ENCODE measurements at places on chromosomes 16 and 17.

DNA sequence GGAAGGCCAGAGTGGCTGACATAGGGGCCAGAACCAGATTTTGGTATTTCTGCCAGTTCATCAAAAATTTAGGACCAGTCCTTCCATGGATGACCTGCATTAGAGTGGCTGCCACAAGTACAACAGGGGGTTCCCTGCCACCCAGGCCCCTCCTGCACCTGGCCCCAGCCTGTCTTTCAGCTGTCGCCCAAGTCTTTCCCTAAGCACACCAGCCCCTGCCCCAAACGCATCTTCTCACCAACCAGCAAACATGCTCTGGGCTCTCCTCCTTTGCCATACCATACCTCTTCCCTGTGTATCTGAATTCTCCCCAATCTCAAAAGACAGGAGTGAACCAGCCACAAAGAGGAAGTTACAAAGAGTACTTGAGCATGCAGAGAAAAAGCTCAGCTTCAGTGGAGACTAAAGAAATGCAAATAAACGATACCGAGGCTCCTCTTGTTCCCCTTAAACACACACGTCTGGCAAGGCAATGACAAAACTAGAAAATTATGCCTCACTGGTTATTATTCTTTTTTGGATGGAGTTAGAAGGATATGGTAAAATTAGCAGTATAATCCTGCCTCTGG lies 130.6 kb downstream of the DYNLRB2 start:
- no peak for DNase-seq

GRCh38 chr17:58504826-58505351 lies 9.5 kb downstream of the MTMR4 start:
- no peak for DNase-seq

DNA sequence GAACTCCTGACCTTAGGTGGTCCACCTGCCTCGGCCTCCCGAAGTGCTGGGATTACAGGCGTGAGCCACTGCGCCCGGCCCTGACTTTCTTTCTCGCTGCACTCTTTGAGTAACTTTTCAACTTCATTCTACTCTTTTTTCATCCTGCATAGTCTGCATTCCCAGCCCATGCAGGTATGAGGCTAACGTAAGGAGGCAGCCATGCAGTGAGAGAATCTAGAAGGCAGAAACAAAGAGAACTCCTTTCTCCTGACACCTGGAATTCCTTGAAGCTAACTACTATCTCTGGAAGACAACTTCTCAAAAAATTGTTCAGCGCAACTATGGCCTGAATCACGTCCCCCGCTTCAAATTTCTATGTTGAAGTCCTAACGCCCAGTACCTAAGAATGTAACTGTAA lies 152.0 kb downstream of the SLC39A11 start:
- DNase-seq: no peak

DNA sequence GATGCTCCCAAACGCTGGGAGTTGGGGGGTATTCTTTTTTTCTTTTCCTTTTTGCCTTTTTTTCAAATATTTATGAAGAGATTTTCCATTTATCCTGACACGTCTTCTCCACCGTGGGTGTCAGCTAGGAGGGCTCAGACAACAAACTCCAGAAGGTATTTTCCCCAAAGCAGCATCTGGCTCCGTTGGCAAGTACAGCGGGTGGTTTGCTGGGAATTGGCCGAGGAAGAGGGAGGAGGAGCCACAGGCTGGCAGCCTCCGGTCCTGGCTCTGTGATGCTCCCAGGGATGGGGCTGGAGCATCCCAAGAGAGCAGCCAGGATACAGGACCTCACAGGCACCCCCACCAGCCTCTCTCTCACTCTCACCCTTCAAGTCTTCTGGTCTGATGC lies 10.9 kb upstream of the CACNG4 start:
- no peak for DNase-seq

DNA sequence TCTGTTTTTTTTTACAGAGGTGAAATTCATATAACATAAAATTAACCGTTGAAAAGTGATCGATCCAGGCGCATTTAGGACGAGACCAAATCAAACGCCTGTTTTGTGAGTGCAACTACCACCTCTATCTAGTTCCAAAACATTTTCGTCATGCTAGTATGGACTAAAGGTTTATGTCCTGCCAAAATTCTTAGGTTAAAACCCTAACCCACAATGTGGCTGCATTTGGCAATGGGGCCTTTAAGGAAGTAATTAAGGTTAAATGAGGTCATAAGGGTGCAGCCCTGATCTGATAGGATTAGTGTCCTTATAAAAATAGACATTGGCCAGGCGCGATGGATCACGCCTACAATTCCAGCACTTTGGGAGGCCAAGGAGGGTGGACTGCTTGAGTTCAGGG lies 32.8 kb upstream of the RCVRN start:
- peak; percentile 76 for DNase-seq

DNA sequence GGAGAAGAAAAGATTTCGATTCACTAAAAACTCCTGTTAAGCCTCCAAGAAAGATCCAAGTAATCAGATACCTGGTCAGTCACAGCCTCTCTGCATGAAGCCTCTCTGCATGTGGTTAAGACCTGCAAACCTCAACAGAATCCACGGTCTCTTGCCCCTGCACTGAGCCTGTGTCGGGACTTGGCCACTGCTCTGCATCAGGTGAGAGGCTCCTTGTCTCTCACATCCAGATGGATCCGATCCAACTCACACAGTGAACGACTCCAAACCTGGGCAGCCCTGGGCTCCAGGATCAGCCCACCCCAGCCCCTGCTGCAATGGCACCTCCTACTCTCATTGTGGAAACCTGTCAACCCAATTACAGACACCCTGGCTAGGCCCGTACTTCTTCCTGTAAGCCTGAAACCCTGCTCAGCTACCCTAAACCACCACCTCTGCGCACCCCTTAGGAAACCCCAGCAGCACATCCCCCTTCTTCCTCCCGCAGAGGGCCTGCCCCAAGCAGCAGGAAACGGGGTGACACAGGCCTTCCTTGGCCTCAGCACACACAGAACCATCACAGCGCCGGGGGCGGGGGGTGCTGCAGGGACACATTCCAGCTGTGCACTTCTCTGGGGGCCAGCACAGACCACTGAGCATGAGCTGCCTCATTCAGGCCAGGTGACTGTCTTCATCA lies 129.5 kb downstream of the ANKRD11 start:
- DNase-seq: no peak

DNA sequence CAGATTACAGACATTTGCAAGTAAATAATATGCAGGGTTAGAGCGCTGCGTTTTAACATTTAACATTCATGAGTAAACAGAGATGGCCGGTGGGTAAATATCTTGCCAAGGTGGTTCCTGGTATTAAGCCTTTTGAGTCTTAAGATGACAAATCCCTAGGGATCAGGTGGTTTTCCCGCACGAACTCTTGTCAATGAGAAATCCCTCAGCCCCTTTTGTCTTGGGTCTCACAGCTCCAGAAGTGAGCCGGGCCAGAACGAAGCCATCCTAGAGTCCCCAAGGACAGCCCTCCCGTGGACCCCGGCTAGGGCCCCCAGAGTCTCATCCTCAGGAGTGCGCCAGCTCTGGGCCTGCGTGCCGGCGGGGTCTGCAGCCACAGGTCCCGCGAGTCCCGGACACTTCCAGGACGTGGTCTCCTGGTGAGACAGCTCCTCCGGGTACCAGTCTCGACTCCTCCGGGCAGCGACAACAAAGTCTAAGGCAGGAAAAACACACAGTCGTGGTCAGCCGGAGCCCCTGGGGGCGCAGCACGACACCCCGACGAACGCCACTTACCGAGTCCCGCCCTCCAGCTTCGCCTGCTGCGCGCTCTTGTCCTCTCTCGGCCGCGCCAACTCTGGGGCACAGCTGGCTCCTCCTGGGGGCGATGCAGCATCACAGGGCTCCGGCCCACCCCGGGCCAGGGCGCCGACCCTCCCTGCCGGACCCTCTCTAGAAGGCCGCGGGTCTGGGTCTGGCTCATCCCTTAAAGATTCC lies 13.3 kb downstream of the MIS12 start:
- DNase-seq: no peak

GRCh38 chr17:44608727-44609435 lies 47.4 kb upstream of the MEIOC start:
- DNase-seq: no peak

- DNase-seq: no peak
These were observed 5.1 kb downstream of the PRSS8 start for GRCh38 chr16:31130336-31130891.

DNA sequence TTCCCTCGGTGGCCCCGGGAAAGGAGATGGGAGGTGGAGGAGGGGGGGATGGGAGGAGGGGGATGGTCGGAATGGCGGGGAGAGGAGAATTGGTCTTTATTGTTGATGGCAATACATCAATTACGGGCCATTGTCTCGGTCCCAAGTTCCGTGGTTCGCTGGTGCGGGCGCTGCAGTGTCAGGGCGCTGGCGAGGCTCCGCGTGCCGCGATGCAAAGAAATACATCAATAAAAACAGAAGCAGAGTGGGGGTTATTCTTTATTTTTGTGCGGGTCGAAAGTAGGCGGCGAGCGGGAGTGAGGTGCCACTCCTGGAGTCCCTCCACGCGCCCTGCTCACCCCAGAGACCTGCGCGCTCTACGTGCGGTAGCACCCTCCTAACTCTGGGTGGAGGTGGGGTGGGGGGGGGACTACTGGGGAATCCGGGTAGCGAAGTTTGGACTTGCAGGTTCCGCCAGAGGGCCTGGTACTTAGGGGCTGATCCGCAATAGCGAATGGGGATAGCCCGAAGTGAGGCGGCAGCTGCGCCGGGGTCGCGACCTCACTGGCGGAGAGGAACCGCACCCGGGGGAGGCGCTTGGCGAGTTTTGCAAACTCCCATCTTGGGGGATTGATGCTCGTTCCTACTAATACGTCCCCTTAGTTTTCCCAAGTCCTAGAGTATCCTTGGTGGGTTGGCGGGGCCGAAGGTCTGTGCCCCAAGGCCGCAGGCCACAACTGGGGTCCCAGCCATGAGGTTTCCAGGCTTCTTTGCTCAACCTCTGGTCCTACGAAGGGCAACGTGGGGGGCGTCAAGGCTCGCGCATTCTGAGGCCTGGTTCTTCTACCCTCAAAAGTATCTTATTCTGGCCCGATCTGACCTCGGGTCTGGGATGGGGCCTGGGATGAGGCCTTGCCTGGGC lies 3.5 kb upstream of the SALL1 start:
- DNase-seq: no peak

- no peak for DNase-seq
These were observed 115.1 kb upstream of the ANKFN1 start for GRCh38 chr17:56038131-56038530.

DNA sequence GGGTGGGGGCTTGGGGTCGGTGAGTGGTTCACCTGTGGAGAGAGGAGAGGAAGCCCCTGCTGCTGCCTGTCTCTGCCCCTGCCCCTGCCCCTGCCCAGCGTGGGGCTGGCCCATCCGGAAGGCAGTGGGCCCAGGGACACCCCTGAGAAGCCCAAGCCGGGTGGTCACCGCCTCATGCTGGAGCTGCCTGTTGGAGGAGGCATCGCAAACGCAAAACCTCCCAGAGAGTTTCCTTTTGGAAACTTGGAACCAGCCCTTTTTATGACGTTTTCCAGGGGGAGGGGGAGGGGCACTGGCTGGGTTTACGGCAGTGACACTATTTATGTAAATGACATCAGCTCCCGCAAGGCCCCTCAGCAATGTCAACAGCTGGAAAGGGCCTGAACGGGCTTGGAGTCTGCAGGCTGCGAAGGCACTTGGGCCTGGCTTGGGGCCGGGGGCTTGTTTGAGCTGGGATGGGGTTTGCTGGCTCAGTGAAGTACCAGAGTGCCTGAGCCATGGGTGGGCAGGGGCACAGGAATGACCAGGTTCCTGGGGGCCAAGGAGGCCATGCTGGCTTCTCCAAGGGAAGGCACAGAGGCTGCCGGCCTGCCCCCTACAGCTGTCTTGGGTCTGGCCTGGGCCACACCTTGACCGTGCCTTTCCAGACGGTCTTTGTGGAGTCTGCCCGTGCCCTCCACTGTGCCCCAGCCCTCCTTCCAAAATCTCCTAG lies 219.5 kb downstream of the NTN1 start:
- no peak for DNase-seq

GRCh38 chr16:9821331-9821730 lies 360.9 kb downstream of the GRIN2A start:
- DNase-seq: no peak

- no peak for DNase-seq
These were observed 243.7 kb downstream of the FTO start for GRCh38 chr16:53947642-53948041.

DNA sequence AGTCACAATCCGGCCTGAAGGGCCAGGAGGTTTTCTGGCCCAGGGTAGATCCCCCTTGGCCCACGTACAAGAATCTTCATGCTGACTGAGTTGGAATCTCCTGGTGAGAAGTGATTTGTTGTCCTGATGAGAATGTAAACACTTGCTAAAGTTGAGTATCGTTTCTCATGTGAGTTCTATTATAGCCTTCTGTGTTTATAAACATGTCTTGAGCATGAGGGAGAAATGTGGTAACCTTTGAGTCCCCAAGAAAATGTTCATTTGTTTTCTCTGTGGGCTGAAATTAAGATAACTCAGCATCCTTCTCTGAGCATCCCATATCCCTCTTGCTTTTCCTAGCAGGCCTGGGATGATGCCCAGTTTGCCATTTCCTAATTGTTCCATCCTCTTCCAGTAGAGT lies 204.8 kb downstream of the FTO start:
- no peak for DNase-seq

DNA sequence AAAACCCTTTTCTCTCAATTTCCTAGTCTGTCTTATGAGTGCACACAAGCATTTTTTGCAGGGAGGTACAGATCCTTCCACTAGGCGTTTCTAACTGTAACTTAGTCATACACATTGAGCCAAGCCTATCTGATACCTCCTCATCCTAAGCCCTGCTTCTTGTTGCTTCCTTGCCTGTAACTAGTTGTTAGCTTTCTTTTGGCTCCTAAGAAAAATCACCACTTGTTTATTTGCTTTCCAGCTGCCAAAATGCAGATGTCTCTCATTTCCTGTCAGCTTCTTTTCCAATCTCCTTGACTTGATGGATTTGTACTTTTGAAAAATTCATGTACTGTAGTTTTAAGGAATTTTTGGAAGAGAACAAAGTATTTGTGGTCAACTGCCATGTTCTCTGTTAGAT lies 73.7 kb downstream of the TNRC6C start:
- DNase-seq: no peak

DNA sequence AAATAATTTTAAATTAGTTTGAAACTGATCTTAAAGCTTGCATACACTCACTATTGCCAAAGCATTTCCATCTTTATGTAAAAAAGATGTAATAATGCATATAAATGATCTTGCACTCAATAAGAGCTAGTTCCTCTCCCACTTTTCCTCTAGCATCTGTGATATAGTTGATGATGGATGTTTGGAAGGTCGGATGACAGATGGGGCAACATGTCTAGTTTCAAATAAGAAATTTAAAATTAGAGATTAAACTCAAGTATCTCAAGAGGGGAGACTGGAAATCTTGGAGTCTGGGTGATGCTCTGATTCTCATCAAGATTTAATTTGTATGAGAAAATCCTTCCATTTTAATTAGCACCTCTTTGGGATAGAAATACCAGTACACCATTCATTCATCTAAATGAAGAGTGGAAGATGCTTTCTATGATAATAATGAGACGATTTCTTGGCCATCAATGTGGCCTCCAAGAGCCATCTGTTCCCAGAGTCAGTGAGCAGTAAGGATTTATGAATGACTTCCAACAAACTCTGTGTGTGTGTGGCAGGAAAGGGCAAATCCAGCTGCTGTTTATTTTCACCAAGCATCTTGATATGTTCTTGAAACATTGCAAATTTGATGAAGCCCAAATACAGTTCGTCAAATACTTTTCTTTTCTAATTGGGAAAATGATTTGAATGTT lies 616.3 kb upstream of the CDH8 start:
- no peak for DNase-seq

All from astrocyte of the cerebellum (primary cell).